ENCODE measurements at places on chromosomes 5 and 9.

DNA sequence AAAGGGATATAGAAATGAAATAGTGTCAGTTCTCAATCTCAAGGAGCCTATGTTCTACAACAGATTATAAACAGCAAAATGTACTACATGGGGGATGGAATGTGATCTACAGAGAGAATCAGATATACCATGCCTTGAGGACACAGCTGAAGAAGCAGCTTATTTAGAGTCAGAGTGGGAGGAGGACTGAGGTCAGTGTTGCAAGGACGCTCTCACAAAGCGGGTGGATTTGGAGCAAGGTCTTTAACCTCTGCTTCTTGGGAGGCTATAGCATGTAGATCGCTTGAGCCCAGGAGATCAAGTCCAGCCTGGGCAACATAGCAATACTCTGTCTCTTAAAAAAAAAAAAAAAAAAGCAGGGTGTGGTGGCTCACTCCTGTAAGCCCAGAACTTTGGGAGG lies 32.8 kb upstream of the PLIN2 start:
- no peak for DNase-seq

GRCh38 chr9:106862110-106862820 lies 701 bp upstream of the ZNF462 start:
- DNase-seq: no peak

DNA sequence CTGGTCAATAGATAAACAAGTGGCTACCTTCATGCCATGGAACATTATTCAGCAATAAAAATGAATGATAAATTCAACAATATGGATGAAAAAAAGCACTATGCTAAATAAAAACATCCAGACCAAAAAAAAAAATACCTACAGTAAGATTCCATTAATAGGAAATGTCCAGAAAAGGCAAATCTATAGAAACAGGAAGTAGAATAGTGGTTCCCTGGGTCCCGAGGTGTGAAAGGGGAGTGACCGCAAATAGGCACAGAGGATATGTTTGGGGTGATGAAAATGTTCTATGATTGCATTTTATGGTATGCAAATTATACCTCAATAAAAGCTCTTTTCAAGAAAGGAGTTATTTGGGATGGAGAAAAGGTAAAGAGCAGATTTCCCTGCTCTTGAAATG lies 3.6 kb upstream of the GPR151 start:
- DNase-seq: no peak

- no peak for DNase-seq
Observed at GRCh38 chr9:86091477-86091876, 7.9 kb downstream of the GOLM1 start.

- no peak for DNase-seq
Observed at GRCh38 chr5:51095486-51095885, 287.8 kb upstream of the ISL1 start.

DNA sequence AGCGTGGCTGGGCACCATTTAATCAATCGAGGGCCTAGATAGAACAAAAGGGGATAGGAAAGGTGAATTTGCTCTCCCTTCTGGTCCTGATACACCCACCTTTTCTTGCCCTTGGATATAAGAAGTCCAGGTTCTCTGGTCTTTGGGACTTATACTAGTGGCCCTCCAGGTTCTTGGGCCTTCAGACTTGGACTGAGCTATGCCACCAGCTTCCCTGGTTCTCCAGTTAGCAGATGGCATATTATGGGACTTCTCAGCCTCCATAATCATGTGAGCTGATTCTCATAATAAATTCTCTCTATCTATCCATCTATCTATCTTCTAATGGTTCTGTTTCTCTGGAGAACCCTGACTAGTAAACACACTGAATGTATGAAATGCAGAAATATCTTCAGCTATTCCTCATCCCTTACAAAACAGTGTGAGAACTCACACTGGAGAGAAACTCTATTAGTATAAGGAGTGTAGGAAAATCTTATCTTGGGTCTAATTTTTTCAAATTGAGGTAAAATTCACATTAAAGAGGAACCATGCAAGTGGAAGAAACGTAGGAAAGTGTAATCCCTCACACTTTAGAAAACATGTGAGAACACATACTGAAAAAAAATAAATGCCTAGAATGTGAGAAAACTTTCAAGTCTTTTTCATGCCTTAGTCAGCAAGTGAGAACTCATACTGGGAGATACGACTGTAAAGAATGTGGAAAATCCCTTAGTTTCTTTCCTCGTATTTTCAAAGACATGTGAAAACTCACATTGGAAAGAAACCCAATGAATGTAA lies 15.5 kb downstream of the PCDHB15 start:
- DNase-seq: no peak

DNA sequence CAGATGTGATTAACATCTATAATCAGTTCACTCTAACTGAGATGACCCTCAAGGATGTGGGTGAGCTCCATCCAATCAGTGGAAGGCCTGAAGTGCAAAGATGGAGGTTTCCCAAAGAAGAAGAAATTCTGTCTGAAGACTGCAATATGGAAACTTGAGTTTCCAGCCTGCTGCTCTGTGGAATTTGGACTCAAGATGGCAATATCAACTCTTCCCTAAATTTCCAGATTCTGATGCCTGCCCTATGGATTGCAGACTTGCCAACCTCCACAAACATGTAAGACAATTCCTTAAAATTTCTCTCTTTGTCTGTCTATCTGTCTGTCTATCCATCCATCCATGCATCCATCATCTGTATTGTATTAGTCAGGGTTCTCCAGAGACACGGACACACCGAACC lies 85.9 kb downstream of the ICE1 start:
- no peak for DNase-seq

- DNase-seq: no peak
Observed at GRCh38 chr5:141570655-141571054, 48.1 kb downstream of the DIAPH1 start.

GRCh38 chr9:128244091-128244836 lies 31.5 kb downstream of the GOLGA2 start:
- no peak for DNase-seq

DNA sequence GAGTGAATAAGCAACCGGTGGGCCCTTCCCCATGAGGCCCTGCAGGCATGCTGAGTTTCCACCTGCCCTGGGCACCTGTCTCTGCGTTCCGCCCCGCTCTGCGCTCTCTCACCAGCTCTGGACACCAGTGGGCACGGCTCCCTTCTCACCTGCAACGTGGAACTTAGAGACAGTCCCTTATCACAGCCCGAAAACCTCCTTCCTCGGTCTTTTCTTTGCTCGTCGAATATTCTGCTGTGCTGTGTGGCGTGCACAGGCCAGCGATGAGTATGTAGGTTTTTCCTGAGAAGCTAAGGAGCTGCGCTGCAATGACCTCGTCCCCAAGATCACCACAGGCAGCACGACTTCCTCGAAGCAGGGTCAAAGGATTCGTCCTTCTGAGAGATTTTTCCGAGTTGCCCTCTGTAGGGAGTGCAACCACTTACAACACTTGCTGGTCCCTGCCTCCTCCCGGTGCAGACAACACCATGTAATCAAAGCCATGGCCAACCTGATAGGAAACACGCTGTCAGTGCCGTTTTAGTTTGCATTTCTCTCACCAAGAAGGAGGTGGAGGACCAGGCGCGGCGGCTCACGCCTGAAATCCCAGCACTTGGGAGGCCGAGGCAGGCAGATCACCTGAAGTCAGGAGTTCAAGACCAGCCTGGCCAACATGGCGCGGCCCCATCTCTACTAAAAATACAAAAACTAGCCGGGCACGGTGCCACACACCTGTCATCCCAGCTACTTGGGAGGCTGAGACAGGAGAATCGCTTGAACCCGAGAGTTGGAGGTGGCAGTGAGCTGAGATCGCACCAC lies 27.2 kb upstream of the NOTCH1 start:
- no peak for DNase-seq

DNA sequence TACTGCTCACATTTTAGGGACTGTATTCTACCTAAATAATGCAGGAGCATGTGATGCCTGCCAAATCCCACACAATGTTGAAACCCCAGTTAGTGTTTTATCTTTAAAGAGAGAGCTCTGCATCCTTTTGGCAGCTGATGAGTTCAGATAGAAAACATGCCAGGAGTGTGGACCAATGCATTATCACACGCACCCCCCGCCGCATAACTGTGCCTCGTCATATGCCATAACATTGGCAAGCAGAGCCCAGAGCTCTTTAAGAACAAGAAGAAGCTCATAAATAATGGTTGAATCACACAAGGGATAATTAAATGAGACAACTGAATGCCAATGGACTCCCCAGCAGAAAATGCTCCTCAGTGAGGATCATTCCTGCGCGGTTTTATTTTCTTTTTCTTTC lies 52.8 kb upstream of the RORB start:
- DNase-seq: no peak

- DNase-seq: no peak
Observed at GRCh38 chr9:100739208-100739607, 161.3 kb downstream of the CAVIN4 start.

- DNase-seq: no peak
Observed at GRCh38 chr5:76714751-76715485, 1.0 kb upstream of the F2R start.

GRCh38 chr5:145636371-145636770 lies 198.8 kb downstream of the PRELID2 start:
- no peak for DNase-seq

DNA sequence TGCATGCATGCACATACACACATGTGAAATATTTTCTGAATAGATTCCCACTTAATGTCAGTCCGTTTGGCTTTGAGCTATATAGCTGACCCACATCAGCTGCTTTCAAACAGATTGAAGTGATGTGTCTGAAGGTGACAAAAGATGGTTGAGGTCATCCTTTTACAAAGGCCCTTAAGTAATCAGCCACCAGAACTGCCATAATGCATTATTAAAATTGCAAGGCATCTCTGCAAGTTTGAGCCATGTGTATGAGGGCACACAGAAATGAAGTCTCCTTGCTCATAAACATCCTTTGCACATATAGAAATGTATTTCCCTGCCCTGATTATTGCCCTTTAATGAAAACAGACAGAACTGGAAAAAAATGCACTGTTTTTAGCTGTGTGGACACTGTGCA lies 1043.0 kb upstream of the C9orf72 start:
- no peak for DNase-seq

GRCh38 chr9:133564451-133565116 lies 30.1 kb downstream of the ADAMTSL2 start:
- no peak for DNase-seq

GRCh38 chr5:32767948-32768467 lies 56.9 kb downstream of the NPR3 start:
- DNase-seq: no peak

- no peak for DNase-seq
Observed at GRCh38 chr5:67639313-67639712, 442.7 kb upstream of the CD180 start.

DNA sequence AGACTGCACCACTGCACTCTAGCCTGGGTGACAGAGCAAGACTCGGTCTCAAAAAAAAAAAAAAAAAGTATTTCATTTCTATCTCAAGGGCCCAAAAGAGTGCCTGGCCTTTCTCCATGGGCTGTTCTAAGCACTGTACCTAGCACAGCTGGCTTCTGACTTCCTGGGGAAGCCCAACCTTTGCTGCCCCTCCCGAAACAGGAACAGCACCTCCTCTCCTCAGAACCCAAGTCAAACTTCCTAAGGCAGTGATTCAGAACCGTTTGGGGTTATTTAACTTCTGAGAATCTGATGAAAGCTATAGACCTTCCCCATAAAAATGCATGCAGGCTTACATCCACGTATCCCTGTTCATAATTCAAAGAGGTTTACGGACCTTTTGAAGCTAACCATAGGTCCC lies 57.8 kb downstream of the NRG2 start:
- no peak for DNase-seq

DNA sequence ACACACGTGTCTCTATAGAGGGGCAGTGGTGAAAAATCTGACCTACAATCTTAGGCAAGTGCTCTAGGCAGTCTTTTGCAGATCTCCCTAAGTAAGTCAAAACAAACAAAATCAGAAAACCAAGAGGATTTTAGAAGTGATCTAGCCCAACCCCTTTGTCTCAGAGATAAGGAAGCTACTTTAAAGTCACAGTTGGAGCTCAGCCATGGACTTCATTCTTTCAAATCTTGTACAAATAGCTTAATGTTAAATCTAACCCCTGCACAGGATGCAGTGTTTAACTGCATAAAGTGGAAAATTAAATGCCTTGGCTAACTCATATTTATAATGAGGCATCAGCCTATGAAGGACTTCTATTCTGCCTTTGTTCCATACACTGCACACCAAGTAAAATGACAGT lies 135.1 kb upstream of the RFX3 start:
- DNase-seq: no peak

All from activated CD8-positive, alpha-beta memory T cell treated with anti-CD3 and anti-CD28 coated beads, Interleukin-2, amount 50 U/mL, for 4 hours (primary cell).